Iris pigment epithelial cell (primary cell): ENCODE measurements at places on chromosomes 2 and 18.

DNA sequence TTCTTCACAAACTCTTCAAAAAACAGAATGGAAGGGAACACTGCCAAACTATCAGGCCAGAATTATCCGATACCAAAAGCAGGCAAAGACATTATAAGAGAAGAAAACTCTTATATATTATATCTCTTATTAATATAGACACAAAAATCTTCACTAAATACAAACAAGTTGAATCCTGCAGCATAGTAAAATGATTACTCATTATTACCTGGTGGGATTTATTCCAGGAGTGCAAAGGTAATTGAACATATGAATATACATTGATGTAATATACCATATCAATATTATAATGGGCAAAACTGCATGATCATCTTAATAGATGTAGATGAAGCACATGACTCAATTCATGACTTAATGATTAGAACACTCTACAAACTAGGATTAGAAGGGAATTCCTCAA, 25.1 kb downstream of the ABCB11 start:
- DNase-seq: no peak

- peak; percentile 33 for DNase-seq
Measured at GRCh38 chr2:128008074-128008672, 19.7 kb downstream of the SAP130 start.

GRCh38 chr2:205650931-205651330, 31.4 kb upstream of the NRP2 start:
- no peak for DNase-seq

DNA sequence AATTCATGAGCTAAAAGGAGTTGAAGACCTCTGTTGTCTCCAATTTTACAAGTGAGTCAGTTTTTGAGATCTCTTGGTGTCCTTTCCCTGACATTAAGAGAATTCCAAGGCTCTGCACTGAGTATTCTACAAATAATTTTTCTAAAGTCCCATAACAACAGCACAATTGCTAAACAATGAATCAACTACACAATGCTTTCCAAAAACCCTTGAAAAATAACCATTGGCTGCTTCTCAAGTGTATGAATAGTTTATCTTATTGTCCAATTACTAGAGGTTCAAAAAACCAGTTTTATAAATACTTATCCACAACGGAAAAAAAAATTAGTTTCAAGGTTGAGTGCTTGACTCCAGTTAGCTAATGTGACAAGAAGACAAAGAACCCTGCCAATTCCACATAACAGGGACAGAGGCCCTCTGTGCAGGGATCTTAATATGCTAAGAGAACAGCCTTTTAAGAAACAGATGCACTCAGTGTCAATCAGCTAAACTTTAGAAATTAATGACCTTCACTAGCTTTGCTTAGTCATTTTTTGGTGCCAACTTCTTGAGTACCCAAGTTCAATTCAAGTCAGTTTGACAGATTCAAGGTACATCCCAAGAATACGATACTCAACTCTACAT, 266.6 kb upstream of the CYP26B1 start:
- no peak for DNase-seq

- DNase-seq: peak; percentile 83
Measured at GRCh38 chr18:76620321-76621170, 125.5 kb upstream of the ZNF516 start.

GRCh38 chr2:105787376-105788318, 42.9 kb downstream of the NCK2 start:
- DNase-seq: no peak

GRCh38 chr2:121501031-121501430, 29.6 kb upstream of the RNU4ATAC start:
- peak; percentile 88 for DNase-seq

GRCh38 chr2:26384183-26384582, 17.5 kb upstream of the DRC1 start:
- DNase-seq: no peak

- DNase-seq: no peak
Measured at GRCh38 chr2:182954789-182955188, 83.5 kb downstream of the NCKAP1 start.

- DNase-seq: no peak
Measured at GRCh38 chr2:23557455-23557854, 172.5 kb downstream of the KLHL29 start.

- DNase-seq: no peak
Measured at GRCh38 chr2:207807516-207807915, 37.8 kb upstream of the FZD5 start.

DNA sequence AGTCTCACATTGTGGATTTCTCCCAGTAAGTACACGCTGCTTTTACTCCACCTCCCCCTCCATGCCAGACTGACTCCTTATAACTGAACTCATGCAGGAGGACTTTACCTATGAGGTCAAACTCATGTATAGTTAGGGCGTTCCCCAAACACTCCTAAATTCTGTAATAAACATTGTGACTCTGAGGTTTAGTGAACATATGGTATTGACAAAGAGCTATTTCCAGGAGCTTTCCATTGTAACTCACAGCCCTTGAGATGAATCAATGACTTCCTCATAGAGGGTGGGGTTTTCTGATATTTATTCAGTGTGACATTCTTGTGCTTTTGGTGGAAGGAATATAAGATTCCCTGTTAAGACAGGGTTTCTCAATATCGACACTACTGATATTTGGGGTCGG, 337.4 kb upstream of the SLC14A2 start:
- DNase-seq: no peak

DNA sequence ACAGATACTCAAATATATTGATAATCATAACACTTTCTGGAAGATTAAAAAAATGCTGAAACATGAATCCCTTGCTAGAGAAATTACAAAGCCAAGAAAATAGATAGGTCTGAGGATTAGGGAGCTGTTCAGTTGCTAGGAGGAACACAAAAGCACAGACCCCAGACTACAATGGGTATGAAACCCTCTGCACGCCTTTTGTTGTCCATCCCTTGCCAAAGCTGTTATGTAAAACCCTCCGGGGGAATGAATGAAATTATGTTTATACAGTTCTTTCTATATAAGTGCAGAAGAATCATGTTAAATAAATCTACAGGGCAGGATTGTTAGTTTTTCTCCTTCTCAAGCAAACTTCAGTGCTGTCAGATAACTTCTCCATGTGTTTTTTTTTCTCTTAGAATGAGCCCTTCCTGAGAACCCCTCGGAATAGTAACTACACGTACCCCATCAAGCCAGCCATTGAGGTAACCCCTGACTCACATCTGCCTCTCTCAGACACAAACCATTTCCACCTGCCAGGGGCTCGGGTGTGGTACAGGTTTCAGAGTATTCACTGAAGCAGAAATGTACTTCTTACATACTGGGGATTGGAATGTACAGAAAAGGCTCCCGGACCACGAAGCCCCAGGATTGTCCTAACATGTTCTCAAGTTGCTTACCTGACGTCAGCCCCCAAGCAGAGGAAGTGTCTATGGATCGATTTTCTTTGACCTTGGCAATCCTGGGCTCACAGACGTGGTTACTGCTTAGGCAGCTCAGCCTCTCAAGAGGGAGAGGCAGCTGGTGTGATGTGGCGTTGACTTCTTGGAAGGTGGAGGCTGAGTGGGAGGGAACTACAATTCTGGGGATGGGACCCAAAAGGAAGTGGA, 118.0 kb downstream of the PLB1 start:
- peak; percentile 98 for DNase-seq

GRCh38 chr2:28716265-28716865, 35.3 kb upstream of the PPP1CB start:
- DNase-seq: peak; percentile 96

DNA sequence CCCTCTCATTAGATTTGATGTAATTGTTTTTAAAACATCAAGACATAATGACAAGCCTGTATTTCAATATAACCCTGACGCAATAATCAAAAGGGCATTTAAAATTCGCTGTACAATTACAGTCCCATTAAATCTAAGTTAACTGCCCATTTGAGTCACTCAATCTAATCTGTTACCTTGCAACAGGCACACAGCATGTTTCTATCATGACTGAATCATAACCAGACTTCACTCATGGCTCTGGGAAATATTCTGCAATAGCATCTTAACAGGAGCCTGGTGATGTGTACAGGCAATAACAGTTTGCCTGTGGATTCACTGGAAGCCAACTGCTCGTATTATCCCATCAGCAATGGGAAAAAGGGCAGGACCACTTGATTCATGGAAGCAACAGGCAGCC, 142.3 kb upstream of the NCKAP5 start:
- peak; percentile 39 for DNase-seq

- peak; percentile 30 for DNase-seq
Measured at GRCh38 chr18:35463050-35463449, 34.7 kb downstream of the INO80C start.

DNA sequence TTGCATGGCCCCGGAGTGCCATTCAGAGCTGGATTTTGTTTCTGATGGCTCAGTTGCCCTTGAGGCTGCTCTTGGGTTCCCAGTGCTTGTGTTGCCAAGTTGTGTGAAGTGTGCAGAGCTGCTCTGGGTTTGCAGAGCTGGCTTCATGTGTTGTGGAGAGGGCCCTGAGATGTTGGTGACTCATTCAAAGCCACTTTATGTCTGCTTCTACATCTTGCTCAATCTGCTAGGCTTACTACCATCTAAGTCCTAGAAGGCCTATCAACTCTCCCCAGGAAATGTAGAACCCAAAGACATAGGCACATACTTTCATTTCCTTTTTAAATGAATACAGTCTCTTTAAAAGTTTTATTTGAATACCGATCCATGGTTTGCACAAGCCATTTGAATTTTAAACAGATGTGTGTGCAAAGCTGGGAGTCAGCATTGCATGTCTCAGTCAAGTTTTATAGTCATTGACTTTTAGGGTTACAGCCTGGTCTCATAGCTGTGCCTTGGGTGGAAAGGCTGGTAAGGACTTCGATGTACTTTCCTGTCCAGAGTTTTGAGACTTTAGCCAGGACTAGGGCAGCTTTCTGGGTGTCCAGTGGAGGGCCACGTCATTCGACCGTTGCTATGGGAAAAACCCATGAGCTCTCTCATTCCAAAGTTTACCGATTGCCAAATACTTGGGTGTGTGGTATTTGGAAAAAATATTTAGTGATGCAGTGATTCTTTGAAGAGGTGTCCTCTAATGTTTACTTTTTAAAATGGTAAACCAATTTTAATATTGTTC, 105.0 kb downstream of the LTBP1 start:
- DNase-seq: peak; percentile 89

- DNase-seq: peak; percentile 80
Measured at GRCh38 chr18:57004366-57005121, 142.3 kb upstream of the BOD1L2 start.

DNA sequence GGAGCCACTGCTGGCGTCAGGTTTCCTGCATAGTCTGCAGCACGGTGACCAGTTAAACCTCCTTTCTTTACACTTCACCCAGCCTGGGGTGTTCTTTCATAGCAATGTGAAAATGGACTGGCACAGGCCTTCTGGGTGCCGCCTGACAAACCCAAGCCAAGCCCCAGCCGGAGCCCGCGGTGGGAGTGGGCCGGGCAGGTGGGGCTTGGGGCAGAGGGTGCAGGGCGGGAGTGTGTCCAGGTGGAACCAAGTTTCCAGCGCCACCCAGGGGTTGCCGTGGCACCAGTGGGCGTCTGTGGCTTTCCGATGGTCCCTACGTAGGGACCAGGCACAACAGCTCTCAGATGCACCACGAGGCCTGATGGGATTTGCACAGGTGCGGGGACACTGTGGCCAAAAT, 75.8 kb downstream of the RTP5 start:
- no peak for DNase-seq

DNA sequence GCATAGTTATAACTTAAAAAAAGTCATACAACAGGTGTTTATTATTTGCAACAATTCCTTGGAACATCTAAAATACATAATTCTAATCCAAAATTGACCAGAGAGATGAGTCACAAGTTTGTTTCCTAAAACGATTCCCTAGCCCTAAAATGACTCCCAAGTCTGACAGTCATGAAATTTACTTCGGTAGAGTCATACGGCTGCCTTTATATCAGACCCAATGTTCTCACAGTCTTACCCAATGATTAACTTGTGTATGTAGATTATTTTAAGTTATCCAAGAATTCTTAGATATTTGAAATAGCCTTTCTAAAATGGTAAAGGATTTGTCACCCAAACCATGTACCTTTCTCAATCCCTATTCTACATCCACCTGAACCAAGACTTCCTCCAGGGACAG, 174.9 kb downstream of the LAMA1 start:
- no peak for DNase-seq

- peak; percentile 28 for DNase-seq
Measured at GRCh38 chr2:197515315-197515738, 539 bp upstream of the MOB4 start.

DNA sequence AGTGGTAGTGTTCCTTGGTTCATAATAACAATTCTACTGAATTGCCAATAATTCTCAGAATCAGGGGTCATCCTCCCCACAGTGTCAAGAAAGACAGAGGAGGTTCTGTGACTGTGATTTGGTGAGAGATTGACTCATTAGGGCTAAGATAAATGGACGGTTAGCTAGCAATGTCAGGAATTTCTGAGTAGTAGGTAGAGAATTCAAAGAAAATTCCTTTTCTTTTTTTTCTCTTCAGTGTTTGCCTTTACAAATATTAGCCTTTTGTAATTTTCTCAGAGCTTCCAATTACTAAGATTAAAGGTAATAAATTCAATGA, 16.8 kb upstream of the CRIM1 start:
- peak; percentile 81 for DNase-seq

- no peak for DNase-seq
Measured at GRCh38 chr2:209125291-209125690, 298.6 kb upstream of the MAP2 start.

DNA sequence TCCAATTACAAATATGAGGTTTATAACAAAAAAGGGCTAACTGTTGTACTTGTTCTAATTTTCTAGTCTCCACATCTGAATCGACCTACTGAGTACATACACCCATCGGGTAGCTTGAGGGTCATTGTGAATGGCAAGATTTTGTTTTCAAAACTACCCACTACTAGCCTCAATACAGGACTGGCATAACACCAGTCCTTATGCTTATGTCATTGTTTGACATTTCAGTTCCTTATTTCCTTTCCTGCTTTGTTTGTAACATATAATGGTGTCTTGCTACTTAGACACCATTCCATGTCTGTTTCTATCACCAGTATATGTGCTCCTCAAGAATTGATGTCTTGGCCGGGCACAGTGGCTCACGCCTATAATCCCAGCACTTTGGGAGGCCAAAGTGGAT, 86.0 kb downstream of the EPHA4 start:
- DNase-seq: no peak

GRCh38 chr18:56691530-56691929, 40.4 kb downstream of the WDR7 start:
- DNase-seq: no peak

- peak; percentile 70 for DNase-seq
Measured at GRCh38 chr2:171412571-171413175, 21.1 kb downstream of the METTL8 start.

- DNase-seq: peak; percentile 68
Measured at GRCh38 chr2:237874585-237875161, 15.2 kb downstream of the RAMP1 start.

DNA sequence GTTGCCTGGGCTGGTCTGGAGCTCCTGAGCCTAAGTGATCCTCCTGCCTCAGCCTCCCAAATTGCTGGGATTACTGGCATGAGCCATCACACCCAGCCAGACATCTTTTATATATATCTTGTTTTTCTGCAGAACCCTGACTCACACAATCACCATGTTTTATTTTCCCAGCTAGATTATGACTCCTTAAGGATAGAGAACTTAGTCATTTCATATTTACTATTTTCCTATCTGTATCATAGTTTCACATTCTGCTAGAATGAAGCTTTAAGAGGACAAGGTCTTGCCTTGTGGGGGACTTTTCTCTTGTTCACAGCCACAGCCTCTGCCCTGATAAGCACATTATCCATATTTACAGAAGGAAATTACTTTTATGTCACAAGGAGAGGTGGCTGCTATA, 73.9 kb downstream of the LBH start:
- peak; percentile 42 for DNase-seq
